ENCODE measurements at places on chromosomes 1 and 21.

GRCh38 chr1:247281001-247281574, 25.2 kb downstream of the VN1R5 start:
- DNase-seq, result no peak

GRCh38 chr1:110719908-110720307, 45.2 kb upstream of the KCNA3 start:
- DNase-seq, result no peak

GRCh38 chr1:23402286-23403037, 22.1 kb downstream of the TCEA3 start:
- DNase-seq, result no peak

GRCh38 chr1:8427493-8427892, 109.6 kb downstream of the SLC45A1 start:
- DNase-seq, result peak; percentile 51

DNA sequence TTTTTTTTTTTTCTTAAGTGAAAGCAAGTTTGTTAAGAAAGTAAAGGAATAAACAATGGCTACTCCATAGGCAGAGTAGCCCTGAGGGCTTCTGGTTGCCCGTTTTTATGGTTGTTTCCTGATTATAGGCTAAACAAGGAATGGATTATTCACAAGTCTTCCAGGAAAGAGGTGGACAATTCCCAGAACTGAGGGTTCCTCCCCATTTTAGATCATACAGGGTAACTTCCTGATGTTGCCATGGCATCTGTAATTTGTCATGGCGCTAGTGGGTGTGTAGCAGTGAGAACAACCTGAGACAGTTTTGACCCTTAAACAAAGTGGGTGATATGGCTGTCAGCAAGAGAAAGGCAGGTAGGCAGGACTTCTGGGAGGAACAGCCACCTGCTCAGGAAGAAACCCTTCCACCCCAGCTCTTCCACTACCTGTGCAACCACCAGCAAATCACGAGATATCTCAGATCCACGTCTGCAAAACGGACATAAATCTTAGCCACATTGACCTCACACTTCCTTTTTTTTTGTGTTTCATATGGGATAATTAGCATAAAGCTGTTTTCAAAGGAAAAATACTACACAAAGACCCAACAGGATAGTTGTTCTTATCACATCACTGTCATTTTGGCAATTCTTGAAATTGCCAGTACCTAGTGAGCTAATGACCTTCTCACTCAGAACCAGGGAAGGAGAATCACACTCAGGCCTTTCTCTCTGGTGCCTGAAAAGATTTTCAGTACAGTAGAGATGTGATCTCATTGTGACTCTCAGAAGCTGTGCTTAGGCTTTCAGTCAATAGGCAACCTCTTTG, 34.8 kb upstream of the DUSP10 start:
- peak; percentile 73 for DNase-seq

- no peak for DNase-seq
Observed at GRCh38 chr1:25707280-25708016, 90.9 kb downstream of the MAN1C1 start.

DNA sequence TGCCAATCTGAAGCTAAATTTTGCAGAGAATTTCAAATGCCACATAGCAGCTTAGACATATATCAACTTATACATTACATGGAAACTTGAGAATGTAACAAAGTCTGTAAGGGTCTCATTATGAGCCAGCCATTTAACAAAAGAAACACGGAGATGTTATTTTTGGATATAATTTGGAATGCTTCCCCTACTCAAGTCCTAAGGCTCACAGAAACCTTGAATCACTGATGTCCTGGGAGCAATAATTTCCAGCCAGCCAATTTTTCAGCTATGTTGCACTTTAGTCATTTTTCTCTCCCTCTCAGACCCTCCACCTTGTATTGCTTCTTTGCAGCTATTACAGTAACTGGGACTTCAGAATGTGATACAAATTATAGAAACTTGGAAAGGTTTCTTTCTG, 56.9 kb downstream of the EIF2B3 start:
- DNase-seq, result no peak

GRCh38 chr1:25519624-25520023, 23.8 kb upstream of the LDLRAP1 start:
- DNase-seq, result no peak
